Occipital lobe (tissue), 3 donors: ENCODE measurements at places on chromosomes 12 and 14.

DNA sequence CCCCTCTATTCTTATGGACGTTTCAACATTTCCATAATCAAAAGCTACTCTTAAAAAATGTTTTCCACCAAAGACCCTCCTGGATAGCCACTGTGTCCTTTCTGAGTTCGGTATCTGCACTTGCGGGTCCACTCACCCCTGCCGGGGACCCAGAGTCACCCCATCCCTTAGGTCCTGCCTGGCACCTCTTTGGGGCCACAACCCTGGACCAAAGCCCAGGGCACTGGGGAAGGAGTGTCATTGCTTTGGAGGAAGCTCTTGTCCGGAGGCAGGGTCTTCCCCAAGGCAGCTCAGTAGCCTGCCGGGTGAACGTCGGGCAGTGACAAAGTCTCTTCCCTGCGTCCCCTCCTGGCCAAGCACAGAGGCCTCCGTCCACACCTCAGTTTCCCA lies 129.6 kb downstream of the RFLNA start:
- no peak for DNase-seq

DNA sequence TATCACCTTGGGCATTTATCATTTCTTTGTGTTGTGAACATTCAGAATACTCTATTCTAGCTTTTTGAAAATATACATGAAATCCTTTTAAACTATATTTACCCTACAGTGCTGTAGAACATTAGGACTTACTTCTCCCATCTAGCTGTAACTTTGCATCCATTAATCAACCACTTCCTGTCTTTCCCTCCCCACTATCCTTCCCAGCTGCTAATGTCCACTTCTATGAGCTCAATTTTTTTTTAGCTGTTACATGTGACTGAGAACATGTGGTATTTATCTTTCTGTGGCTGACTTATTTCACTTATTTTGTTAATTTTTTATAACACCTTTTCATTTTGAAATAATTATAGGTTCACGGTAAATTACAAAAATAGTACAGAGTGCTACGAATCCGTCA lies 136.0 kb downstream of the LMNTD1 start:
- DNase-seq = no peak

DNA sequence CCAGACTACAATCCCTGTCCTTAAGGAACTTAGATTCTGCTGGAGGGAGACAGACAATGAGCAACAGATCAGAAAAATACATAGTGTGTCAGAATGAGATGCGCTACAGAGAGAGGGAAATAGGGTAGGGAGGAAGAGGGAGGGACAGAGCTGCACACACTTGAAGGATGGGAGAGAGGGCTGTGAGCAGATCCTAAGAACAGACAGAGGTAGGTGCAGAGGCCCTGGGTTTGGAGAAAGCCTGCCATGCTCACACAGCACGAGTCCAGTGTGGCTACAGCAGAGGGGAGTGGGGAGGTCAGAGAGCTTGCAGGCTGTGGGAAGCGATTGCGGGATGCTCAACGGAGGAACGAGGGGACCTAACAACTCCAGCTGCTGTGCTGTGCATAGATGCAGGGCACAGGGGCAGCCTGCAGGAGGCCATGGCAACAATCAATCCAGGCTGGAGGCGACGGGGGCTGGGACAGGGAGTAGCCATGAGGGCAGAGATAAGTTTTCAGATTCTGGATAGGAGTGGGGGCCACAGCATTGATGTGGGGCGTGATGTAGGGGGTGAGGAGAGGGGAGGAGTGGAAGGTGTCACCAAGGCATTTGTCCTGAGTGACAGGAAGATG lies 20.7 kb downstream of the FAIM2 start:
- no peak for DNase-seq

DNA sequence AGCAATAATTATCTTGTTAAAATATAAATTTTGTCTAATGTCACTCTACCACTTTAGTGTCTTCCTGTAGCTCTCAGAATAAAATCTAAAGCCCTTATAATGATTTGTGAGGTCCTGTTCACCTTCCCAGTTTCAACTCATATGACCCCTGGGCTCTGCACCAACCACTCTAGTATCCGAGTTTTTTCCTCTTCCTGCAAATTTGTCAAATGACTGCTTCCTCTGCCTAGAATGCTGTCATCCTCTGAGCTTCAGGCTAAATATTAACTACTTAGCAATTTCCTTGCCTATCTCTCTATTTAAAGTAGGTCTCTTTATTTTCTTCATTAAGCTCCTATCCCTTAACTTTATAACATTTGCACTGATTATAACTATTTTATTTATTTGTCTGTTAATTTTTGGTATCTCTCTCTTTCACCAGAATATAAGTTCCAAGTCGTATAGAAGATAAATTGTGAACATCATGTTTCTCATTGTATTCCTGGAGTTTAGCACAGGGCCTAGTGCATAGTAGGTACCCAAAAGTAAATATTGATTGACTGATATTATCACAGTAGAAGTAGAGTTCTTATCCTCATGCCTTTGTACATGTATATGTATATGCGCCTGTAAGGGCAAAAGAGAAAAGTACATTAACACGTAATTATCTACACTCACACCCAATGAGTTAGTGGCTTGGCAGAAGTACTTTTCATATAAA lies 196.0 kb downstream of the BCAT1 start:
- no peak for DNase-seq

GRCh38 chr12:71782017-71782416 lies 27.4 kb downstream of the RAB21 start:
- DNase-seq = no peak

DNA sequence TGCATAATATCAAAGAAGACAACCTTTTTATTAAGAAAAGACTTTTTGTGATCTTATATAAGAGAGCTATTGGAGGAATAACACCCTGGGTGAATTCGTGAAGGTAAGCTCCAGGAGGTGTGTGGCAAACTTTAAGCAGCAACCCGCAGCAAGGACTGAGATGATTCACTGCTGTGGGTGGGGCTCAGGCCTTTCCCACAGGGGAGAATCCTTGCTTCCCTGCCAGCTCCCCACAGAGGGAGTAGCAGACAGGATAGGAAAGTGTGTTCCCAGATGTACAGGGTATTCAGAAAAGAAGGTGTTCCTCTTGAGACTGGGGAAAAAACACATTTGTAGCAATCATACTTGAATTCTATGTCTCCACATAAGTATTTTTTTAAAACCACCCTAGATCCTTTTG lies 9.2 kb downstream of the NDUFA12 start:
- no peak for DNase-seq

- DNase-seq = no peak
Observed at GRCh38 chr14:100605230-100605629, 18.0 kb upstream of the BEGAIN start.

DNA sequence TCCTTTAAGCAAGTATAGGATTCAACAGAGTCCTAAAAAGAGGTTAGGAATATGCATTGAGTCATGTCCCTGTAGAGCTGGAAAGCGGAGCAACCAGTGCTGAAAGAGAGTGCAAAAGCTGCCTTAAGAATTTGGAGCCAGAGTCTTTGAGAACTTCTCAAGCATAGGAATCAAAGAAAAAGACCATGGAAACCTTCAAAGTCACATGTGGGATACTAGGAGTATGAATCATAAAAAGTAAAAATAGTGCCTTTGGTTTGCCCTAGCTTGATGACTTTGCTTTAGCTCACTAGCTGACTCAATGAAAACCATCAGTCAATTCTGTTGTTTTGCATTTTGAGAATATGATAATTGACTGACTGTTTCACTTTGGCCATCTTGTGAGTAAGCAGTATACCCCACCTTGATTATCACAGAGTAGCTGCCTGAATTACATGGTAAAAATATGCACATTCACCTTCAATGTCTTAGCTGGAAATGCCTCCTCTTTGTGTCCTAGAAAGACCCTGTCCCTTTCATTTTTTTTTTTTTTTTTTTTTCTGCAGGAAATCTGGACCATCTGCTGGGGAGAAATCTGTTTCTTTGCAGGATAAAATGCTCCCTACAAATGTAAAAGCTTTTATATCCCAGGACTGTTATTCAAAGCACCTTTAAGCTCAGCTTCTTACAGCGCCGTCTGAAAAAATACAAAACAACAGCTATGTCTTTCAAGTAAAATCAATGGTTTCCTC lies 248.6 kb upstream of the KRR1 start:
- DNase-seq = no peak

DNA sequence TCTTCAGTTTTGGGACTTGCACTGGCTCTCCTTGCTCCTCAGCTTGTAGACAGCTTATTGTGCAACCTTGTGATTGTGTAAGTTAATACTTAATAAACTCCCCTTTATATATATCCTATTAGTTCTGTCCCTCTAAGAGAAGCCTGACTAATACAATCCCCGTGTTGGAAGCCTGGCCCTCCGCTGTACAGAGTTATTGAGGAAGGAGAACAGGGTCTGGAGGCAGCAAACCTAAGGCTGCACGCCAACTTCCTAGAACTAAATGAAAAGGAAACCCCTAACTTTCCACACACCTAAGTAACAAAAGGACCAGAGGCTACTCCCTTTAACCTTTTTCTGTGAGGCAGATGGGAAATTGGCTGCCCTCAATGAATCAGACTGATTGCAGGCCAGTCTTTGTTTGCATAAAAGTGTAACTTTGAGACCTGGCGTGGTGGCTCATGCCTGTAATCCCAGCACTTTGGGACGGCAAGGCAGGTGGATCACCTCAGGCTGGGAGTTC lies 42.6 kb upstream of the LIMA1 start:
- DNase-seq = no peak

DNA sequence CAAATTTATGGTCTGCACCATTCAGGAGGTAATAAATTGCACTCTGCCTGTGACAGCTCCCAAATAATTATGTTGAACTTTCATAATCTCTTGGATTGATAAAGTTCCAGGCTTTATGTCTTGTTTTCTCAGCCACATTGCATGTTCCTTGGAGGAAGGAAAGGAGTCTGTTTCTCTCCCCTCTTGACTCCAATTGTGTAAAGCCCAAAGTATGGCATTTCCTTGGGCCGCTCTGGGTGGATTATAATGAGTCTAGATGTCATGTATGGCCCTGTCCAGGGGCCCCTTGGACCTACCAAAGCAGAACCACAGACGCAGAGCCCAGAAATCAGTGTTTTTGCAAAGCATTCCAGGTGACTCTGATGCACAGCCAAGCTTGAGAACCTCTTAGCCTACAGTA lies 160.8 kb downstream of the KSR2 start:
- no peak for DNase-seq
